Activated CD4-positive, CD25-positive, alpha-beta regulatory T cell (primary cell): ENCODE measurements at places on chromosomes 5 and 9.

GRCh38 chr9:734831-735511, 106.5 kb upstream of the DMRT1 start:
- DNase-seq, result no peak

DNA sequence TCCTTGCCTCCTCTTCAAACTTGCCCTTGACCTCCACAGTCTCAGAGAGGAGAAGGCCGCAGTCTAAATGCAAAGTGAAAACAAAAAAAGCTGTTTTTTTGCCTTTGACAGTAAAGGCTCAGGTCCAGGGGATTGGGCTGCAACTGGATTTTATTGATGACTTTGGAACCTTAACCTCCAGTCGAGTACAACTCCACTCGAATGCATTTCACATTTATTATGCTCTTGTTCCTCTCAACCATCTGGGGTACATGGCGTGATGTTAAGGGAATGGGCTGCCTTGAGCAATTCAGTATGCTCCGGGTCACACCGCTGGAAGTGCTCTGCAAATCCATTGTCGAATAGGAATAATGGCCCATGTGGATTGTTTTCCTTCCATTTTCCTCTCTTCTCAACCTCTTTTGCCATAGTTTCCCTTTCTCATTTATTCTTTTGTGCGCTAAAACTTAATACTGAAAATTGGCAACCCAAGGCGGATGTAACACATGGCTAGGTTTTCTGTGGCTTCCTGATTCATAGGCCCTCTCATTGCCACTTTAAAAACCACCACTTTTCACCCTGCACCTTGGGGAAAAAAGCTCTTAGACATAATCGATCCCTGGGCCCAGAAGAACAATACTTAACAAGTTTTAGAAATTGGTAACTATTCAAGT, 34.3 kb downstream of the ITK start:
- DNase-seq, result no peak

GRCh38 chr9:21746550-21746949, 55.9 kb upstream of the MTAP start:
- DNase-seq, result no peak

DNA sequence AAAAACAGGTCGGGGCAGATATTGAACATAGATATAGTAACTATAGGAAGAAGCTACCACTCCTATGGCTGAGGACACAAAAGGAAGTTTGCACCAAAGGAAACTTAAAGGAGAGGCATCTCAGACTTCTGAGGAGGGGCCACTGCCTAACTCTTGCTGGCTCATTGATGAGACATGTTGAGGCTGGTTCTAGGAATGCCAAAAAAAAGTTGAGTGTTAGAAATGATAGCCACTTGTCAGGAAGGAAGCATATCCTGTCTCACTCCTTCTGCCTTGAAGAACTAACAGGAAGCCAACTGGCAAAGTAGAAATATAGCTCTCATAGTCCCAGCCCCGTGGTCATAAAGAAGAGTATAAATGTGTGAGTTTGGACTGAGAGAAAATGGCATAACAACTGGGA, 23.3 kb upstream of the STOM start:
- no peak for DNase-seq

- no peak for DNase-seq
Observed at GRCh38 chr5:151683986-151684588, 2.6 kb downstream of the SPARC start.

DNA sequence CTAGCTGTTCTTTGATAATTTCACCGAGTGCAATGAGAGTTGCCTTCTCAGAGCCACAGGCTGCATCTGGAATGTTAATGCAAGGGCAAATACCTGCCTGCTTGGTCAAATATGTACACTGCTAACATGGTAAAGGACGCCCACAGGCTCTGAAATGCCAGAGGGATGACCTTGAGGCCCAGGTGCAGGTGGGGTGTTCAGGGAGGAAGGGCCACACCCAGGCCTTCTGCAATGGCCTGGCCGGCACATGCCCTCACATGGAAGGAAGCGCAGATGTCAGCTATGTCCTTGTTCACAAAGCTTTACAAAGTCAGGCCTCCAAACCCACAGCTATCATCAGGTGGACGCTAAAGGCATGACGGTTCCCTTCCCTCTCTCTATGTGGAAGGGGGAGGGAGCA, 48.6 kb downstream of the HRH2 start:
- no peak for DNase-seq

- DNase-seq, result no peak
Observed at GRCh38 chr5:74136276-74136825, 504.2 kb downstream of the ENC1 start.

DNA sequence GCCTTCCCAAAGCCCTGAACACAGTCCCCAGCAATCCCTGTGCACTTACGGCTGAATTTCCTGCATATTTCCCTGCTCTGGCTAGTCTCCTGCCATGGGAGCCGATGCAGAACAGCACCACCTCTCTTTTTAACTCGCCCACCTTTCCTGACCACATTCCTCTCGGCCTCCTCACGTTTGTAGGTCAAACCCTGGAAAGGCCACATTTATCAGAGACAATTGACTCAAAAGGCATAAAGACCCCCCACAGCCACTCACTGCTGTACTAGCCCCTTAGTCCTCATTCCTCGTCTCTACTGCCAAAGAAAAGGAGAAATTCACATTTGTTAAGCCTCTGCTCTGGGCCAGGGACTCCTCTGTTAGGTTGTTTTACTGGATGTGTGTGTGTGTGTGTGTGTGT, 43.6 kb downstream of the ENC1 start:
- DNase-seq, result no peak
